Activated CD4-positive, alpha-beta memory T cell treated with anti-CD3 and anti-CD28 coated beads for 36 hours (primary cell): ENCODE measurements at places on chromosomes 7 and 10. TPM values are rescaled to one million over a fixed set of nuclear protein-coding genes. Genes with fewer than 3 reads are reported as not detected.

TMEM229A gene
- total RNA-seq = not detected

- peak; percentile 11 for DNase-seq
These were observed 462 bp downstream of the KIAA1549 start for GRCh38 chr7:138980563-138981291.

DNA sequence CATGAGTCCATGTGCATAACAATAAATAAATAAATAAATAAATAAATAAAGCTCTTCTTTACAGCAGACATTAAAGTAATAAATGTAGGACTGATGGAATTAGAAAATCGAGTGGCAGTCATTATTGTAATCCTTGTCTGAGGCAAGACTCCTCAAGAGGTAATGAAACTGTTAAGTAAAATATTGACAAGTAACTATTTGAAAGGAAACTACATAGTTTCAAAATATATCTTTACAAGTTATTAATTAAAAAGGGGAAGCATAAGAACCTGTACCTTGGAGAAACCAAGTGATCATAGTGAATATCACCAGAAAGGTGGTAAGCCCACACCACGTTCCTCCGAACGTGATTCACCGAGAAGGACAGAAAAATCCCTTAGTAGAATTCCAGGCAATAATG, 285.6 kb upstream of the SORCS1 start:
- no peak for DNase-seq

ZNF107 gene
- total RNA-seq = 14.3 TPM

ITGA8 gene
- total RNA-seq = not detected

- no peak for DNase-seq
These were observed 30.7 kb upstream of the STOX1 start for GRCh38 chr10:68796605-68797004.

DNA sequence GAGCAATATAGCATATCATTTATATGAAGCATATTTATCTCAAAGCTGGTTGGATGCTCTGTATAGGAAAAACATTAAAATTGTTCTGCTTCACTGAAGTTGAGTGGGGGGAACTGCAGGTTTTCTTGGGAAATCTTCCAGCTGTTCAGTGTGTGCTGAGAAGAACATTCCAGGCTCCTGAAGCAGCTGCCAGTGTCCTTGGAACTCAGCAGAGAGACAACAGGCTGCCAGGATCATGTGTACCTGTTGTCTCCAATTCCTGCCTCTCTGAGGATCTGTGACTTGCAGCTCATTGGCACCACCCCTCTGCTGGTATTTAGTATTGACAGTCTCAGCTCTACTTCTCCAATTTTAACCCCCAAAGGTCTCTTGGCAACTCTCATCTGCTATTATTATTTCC, 42.3 kb upstream of the PRKG1 start:
- DNase-seq = no peak

- DNase-seq = no peak
These were observed 30.0 kb downstream of the EEPD1 start for GRCh38 chr7:36182854-36183604.
